ENCODE measurements at places on chromosomes 11 and 22. TPM values are rescaled to one million over a fixed set of nuclear protein-coding genes. Genes with fewer than 3 reads are reported as not detected.

Gene ZBTB16
- total RNA-seq = 0.34 TPM

Gene ROM1
- total RNA-seq = 10.4 TPM

Gene PANX2
- total RNA-seq = 0.52 TPM

Gene OR51B2
- not detected for total RNA-seq

Gene PHF21B
- under 0.01 TPM for total RNA-seq

Gene NXPE1
- total RNA-seq = not detected

Gene PAMR1
- 491 TPM for total RNA-seq

Gene CDC42EP1
- total RNA-seq = 4.1 TPM

Gene GAL
- 0.09 TPM for total RNA-seq

Gene POU2AF2
- total RNA-seq = not detected

Gene CRYBB3
- not detected for total RNA-seq

Gene ANKRD49
- 9.0 TPM for total RNA-seq

Gene GATD1
- 20.8 TPM for total RNA-seq

Gene PICALM
- 192 TPM for total RNA-seq

Gene C11orf87
- 0.16 TPM for total RNA-seq

Gene PIH1D2
- 1.4 TPM for total RNA-seq

Gene OR52H1
- 0.63 TPM for total RNA-seq

Gene CELSR1
- 1.4 TPM for total RNA-seq

Gene UPK3A
- total RNA-seq = not detected

Gene FOSL1
- total RNA-seq = 3.9 TPM

Gene VPS26B
- 33.9 TPM for total RNA-seq

Gene MS4A4A
- not detected for total RNA-seq

Gene POU2AF1
- not detected for total RNA-seq

Gene JAML
- total RNA-seq = not detected

Gene MYOD1
- total RNA-seq = not detected

Gene MISFA
- 0.95 TPM for total RNA-seq

Gene PYGM
- total RNA-seq = 3.9 TPM
